Cardiac septum (tissue), 1 donor: ENCODE measurements at places on chromosomes 2 and 18.

DNA sequence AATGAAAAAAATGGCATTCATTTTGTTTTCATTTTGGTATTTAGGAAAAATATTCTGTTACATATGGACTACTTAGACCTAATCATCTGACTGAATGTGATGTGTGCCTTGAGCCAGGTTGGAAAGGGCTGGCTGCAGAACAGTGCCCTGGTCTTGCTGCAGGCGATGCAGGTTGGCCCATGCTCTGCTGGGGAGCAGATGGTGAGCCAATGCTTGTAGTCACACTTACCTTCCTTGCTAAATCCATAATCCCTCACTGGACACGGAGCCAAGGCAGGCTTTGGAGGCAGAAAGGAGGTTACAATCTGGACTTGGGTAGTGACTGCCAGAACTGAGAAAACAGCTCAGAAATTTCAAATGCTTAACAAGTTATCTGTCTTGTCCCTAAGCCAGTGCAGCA, 228.7 kb downstream of the ARHGAP15 start:
- no peak for DNase-seq

DNA sequence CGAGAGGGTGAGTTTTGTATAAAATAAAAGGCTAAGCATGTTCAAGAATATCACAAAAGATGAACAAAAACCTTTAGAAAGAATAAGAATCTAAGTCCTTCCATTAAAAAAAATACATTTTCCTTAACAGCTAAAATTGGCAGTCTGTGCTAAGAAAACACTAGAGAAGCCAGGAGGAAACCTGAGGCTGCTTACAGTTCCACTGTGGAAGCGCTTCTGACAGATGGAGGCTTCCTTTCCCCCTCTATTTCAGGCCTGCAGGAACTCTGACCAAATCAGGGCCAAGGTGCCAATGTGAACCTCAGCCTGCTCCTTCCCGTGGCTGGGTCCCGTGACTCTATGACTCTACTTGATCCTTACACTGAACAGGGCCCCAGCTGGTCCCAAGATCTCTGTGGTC, 108.1 kb upstream of the ARHGAP28 start:
- DNase-seq, result no peak

GRCh38 chr2:212811036-212811805, 272.6 kb upstream of the ERBB4 start:
- no peak for DNase-seq

GRCh38 chr2:25036221-25036559, 5.7 kb upstream of the EFR3B start:
- DNase-seq, result no peak
